ENCODE measurements at places on chromosomes 11 and 22.

DNA sequence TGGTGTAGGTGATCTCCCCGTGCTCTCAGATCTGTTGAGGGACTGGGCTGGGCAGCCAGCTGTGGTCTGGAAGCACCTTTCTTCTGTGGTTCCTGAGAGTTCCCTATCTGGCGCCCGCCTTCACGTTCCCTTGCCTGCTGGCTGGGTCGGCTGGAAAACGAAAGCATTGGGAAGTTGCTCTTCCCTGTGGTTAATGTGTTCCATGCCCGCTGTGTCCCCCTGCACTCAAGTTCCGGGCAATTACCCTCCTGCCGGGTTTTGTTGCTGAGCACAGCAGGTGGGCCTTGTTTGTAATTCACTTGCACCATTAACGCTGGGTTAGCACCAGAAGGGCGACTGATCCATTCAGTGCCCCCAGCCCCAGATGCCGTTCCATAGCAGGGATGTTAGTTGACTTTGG lies 134.1 kb downstream of the GRIK4 start:
- no peak overlapping the region for H3K27ac ChIP-seq
- no peaks in the 10 kb centered on the region for H3K36me3 ChIP-seq
- H3K27me3 ChIP-seq, result peaks cover 36% of the 10 kb centered on the region
- no peaks in the 10 kb centered on the region for H3K4me1 ChIP-seq
- no peak for DNase-seq

GRCh38 chr22:43506487-43506886 lies 94.7 kb downstream of the MPPED1 start:
- no peak overlapping the region for H3K27ac ChIP-seq
- H3K27me3 ChIP-seq, result no peaks in the 10 kb centered on the region
- H3K4me3 ChIP-seq, result no peak overlapping the region
- no peak for DNase-seq

GRCh38 chr11:64224151-64224890 lies 1.7 kb downstream of the TRPT1 start:
- H3K4me3 ChIP-seq, result peak overlapping the region; percentile 86
- H3K27ac ChIP-seq, result peak overlapping the region; percentile 93
- H3K27me3 ChIP-seq, result no peaks in the 10 kb centered on the region
- peak; percentile 50 for DNase-seq

- H3K4me3 ChIP-seq, result no peak overlapping the region
- peaks cover 39% of the 10 kb centered on the region for H3K36me3 ChIP-seq
- H3K27ac ChIP-seq, result no peak overlapping the region
- DNase-seq, result no peak
These were observed 36.0 kb downstream of the DDIAS start for GRCh38 chr11:82937554-82937953.

DNA sequence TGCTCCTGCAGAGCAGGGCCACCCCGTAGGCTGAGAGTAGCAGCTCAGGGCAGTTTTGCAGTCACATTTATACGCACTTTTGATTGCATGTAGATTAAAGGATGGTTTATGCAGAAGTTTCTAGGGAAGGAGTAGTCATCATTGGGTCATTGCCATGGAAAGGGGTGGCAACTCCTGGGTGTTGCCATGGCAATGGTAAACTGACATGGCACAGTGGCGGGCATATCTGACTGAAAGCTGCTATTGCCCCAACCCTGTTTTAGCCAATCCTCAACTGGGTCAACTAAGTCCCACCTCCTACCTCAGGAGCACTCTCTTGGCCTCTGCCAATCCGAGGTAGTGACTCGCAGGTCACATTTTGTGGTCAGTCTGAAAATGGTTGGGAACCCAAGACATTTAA lies 2.4 kb upstream of the ARSA start:
- H3K36me3 ChIP-seq, result peaks cover 2% of the 10 kb centered on the region
- H3K4me1 ChIP-seq, result peaks cover 22% of the 10 kb centered on the region
- H3K27me3 ChIP-seq, result no peaks in the 10 kb centered on the region
- H3K4me3 ChIP-seq, result no peak overlapping the region
- no peak overlapping the region for H3K27ac ChIP-seq

DNA sequence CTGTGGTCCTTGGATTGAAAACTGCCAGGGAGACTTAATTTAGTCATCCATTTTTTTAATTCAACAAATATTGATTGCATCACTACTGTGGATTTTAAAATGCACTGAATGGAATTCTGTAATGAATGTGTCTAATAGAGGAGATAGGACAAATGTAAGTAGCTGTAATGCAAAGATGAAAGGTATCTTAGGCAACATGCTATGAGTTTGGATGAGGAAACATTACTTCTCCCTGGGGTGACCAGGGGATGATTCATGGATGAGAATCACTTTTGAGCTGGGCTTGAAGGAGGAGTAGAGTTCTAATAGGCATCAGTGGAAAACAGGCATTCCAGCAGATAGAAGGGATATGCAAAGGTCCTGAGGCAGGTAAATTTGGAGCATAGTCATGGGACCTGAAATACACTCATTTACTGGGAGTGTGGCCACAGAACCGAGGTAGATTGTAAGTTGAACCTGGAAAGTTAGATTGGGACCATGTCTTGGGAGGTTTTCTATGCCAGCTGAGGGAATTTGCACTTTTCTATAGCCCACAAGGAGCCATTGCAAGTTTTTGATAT lies 43.4 kb downstream of the PKNOX2 start:
- DNase-seq, result no peak
- peaks cover 15% of the 10 kb centered on the region for H3K27me3 ChIP-seq
- H3K4me3 ChIP-seq, result no peak overlapping the region

DNA sequence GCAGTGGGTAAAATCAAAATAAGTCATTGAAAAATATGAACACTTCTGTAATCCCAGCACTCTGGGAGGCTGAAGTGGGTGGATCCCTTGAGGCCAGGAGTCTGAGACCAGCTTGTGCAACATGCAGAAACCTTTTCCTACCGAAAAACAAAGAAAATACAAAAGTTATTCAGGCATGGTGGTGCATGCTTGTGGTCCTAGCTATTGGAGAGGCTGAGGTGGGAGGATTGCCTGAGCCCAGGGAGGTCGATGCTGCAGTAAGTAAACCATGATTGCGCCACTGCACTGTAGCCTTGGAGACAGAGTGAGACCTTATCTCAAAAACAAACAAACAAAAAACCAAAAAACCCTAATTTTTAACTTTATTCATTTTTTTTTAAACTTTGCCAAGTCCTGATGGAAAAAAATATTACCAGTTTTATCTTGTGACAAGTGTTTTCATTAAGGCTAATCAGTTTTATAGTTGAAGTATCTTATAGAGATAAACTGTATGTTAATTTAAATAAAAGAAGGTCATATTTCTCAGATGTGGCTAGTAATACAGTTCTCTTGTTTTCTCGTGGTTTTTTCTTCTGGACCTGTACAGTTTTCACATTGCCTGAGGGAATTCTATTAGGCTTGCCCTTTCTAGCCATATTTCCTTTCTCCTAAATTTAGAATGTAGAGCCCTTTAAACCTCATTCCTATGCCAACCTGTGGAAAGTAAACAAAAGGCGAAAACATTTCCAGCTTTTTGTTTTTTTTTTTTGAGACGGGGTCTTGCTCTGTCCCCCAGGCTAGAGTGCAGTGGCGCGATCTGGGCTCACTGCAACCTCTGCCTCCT lies 9.4 kb downstream of the HIPK3 start:
- DNase-seq, result no peak
- H3K4me1 ChIP-seq, result peaks cover 45% of the 10 kb centered on the region
- H3K27me3 ChIP-seq, result no peaks in the 10 kb centered on the region
- no peaks in the 10 kb centered on the region for H3K36me3 ChIP-seq
- no peak overlapping the region for H3K4me3 ChIP-seq

DNA sequence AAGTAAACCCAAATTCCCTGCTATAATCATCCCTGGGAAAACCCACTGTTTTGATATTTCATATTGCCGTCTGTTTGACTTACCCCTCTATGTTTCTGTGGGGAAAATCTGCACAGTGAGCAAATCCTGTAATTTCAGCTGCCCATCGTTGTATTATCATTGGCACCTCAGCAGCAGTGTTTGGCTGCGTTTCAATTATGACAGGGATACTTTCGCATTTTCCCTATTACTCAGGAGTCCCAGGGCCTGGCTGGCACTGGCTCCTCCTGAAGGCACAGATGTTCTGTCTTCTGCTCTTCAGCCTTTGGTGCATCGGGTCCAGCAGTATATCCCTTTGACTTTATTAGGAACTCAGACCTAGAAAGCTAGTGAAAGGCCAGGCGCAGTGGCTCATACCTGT lies 12.2 kb upstream of the MMP12 start:
- peaks cover 6% of the 10 kb centered on the region for H3K4me1 ChIP-seq
- H3K27ac ChIP-seq, result no peak overlapping the region
- peaks cover 8% of the 10 kb centered on the region for H3K27me3 ChIP-seq

- H3K36me3 ChIP-seq, result peaks cover 4% of the 10 kb centered on the region
- H3K4me1 ChIP-seq, result no peaks in the 10 kb centered on the region
- no peak within 1 kb of the TSS for H3K27ac ChIP-seq
- no peak for DNase-seq
These were observed at the start of gene OR56B1 for GRCh38 chr11:5736396-5736795. TSS of gene OR56B1 (plus strand) at chr11:5736448. CDS start at chr11:5736517, 69 bp downstream.

- H3K4me3 ChIP-seq, result no peak overlapping the region
- peaks cover 4% of the 10 kb centered on the region for H3K27me3 ChIP-seq
- peaks cover 5% of the 10 kb centered on the region for H3K4me1 ChIP-seq
- H3K36me3 ChIP-seq, result no peaks in the 10 kb centered on the region
- DNase-seq, result no peak
These were observed 163.4 kb upstream of the NCAM1 start for GRCh38 chr11:112797648-112798293.

- no peak overlapping the region for H3K27ac ChIP-seq
- no peaks in the 10 kb centered on the region for H3K36me3 ChIP-seq
- H3K27me3 ChIP-seq, result no peaks in the 10 kb centered on the region
- H3K4me3 ChIP-seq, result no peak overlapping the region
- no peaks in the 10 kb centered on the region for H3K4me1 ChIP-seq
These were observed 16.3 kb downstream of the LGR4 start for GRCh38 chr11:27456140-27456794.

DNA sequence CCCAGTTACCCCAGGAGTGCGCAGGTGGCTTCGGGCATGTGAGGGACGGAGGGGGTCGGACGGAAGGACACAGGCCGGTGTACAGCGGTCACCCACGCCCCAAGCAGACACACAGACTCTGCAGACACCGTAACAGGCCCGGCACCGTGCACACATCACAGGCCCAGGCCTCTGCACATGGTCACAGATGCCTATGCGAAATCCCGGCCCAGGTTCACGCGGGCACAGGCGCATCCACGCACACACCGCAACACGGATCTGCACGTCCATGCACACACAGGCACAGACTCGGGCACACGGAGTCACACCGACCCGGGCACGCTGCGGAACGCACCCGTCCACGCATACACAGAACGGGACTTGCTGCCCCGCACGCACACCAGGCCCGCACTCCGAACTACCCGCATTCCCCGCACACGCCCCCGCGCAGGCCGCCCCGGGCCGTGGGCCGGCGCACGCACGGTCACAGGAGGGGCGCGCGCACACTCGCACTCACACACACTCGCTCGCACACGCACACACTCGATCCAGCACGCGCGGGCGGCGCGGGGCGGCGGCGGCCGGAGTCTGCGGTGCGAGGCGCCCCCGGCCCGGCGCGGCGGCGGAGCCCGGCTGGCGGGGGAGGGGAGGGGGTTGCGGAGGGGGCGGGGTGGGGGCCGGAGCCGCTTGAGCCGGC lies at the start of gene MGAT3:
MGAT3 (plus strand) TSS at position 491 of the 676 bp plus-strand sequence. CDS start 30,336 bp downstream, outside the sequence.
- peak within 1 kb of the TSS; percentile 22 for H3K27ac ChIP-seq
- no peak for DNase-seq
- no peaks in the 10 kb centered on the region for H3K36me3 ChIP-seq
- peaks cover 41% of the 10 kb centered on the region for H3K27me3 ChIP-seq
- peak within 1 kb of the TSS; percentile 62 for H3K4me3 ChIP-seq

DNA sequence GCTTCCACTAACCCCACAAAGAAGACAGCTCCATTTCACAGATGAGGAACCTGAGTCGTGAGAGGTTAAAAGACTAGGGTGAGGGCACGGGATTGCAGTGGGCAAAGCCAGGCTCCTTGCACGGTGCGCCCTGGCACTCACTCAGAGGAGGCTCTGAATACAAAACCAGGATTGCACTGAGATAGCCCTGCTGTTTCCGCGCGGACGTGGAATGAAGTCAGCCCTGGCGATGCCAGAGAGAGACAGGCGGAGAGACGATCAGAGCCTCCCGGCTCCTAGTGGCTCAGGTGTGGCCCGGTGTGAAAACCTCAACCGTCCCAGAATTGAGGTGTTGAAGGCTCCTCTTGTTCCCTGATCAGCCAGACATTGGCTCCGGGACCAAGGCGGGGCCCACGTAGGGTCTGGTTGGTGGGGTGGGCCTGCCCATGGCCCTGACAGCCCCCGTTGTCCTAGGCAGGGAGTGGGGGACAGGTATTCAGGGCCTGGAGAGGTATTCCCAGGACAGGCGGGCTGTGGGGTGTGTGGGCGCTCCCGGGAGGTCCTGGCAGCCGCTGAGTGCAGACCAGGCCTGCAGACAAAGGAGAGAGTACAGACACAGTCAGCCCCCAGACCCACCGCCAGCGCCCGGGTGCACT lies 43.1 kb upstream of the LINC01488 start:
- DNase-seq, result no peak
- H3K36me3 ChIP-seq, result no peaks in the 10 kb centered on the region
- H3K4me3 ChIP-seq, result no peak overlapping the region
- peaks cover 11% of the 10 kb centered on the region for H3K4me1 ChIP-seq
- H3K27ac ChIP-seq, result no peak overlapping the region

- peaks cover 1% of the 10 kb centered on the region for H3K4me1 ChIP-seq
- no peak for DNase-seq
- no peak overlapping the region for H3K4me3 ChIP-seq
- H3K36me3 ChIP-seq, result no peaks in the 10 kb centered on the region
- H3K27ac ChIP-seq, result no peak overlapping the region
These were observed 1.2 kb upstream of the IL18 start for GRCh38 chr11:112165049-112165448.

DNA sequence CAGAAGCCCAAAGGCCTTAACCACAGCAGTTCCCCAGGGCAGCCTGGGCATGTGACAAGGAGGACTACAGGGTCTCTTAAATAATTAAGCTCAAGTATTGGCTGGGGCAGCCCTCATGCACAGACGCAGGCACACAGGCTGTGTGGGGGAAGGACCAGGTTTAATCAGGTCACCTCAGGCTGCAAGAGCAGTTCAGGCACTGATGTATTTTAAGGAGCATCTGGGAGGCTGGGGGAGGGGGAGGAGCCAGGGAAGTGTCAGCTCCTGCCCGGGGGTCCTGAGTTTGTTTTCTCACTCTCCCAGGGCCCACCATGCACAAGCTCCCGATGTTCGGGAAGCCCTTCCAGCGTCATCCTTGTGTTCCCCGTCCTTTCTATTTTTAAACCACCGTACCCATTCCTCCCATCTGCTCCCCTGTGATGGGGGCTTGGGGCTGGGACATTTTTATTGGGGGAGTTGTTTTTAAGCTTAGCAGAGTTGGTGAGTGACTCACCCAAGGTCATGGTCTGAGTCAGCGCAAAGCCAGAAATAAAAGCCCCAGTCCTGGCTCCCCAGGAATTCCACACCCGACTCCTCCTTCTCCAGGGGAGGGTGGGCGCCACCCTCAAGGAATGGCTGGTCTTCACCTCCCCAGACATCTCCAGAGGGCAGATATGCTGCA lies 2.4 kb downstream of the CSDC2 start:
- H3K36me3 ChIP-seq, result no peaks in the 10 kb centered on the region
- no peak overlapping the region for H3K27ac ChIP-seq
- no peak overlapping the region for H3K4me3 ChIP-seq
- peaks cover 24% of the 10 kb centered on the region for H3K27me3 ChIP-seq
- no peak for DNase-seq
